ENCODE measurements at places on chromosomes 5 and 9.

DNA sequence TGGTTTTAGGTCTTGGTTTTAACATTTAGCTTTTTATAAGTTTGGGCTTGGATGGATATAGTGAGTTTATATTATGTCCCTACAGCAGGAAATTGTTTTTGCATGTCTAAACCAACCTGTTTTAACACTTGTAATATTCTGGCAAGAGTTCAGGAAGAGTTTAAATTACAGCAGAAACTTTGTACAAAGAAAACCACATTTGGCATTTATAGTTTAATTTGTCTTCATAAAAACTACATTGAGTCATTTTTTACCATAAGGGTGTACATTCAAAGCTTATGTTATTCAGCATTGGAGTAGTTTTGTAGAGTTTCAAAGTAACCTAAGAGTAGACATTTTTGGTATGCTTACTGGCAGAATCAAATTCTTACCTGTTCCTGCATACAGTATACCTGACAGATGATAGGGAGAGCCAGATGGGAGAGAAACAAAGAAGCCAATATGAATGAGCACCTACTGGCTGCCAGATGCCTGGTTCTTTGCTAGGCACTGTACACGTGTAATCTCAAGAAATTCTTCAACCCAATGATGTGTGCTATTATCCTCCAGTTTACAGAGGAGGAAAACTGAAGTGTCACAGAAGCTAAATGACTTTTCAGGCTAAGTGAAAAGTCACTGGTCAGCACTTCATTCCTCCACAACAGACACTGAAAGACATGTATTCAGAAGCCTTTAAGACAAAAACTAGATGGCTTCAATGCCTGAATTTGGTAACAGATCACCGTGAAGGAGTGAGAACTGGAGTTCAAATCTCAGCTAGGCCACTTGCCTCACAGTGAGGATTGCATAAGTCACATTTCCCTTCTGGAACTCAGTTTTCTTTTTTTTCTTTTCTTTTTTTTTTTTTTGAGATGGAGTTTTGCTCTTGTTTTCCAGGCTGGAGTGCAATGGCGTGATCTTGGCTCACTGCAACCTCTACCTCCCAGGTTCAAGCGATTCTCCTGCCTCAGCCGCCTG, 25.9 kb upstream of the ECM2 start:
- DNase-seq = no peak

DNA sequence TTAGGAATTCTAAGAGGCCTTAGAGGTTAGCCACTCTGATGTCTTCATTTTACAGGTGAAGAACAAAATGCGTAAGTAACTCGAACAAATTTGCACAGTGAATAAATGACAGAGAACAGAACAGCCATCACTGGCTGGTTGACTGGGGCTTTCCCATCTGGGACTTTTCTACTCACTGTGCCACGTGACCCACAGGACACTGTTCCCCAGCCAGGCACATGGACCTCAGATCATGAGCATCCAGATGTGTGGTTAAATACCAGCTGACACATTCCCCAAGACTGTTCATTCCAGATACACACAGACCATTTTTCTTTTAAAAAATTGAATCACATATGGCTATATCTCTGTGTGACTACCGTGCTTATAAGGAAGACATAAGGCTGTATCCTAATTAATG, 25.8 kb upstream of the MED10 start:
- DNase-seq = no peak

DNA sequence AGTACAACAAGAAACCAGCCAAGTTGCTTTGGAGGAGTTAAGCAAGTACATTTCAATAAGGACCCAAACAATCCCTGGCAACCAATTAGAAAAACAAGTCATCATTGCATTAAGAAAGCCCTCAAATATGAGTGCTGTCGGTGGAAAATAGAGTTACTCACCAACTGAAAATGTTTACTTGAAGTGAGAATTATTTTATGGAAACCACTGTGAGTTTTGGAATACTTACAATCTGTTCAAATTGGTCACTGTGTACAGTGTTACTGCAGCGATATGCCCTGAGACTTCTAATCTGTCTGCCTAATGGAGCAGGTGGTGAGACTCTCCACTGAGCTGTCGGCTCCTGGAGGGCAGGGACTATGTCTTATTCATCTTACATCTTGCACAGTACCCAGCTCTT, 1073.2 kb upstream of the DMAC1 start:
- no peak for DNase-seq

DNA sequence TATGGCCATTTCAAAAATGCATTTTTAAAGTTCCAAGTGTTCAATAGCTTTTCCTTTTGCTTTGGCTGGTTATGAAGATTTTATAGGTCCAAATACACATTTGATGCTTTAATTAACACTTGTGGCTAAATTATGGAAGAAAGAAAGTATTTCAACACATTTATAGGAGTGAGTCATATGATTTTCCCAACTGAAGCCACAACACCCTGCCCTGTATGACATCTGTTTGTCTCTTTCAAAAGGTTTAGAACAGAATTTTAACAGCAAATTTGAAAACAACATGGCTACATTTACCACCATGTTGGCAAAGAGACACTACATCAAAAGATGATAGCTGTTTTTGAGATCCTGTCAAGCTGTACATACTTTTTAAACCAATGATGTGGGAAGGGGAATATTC, 99.4 kb downstream of the TMEM174 start:
- DNase-seq = no peak

- no peak for DNase-seq
These were observed 746.7 kb upstream of the TYRP1 start for GRCh38 chr9:11946531-11946930.

DNA sequence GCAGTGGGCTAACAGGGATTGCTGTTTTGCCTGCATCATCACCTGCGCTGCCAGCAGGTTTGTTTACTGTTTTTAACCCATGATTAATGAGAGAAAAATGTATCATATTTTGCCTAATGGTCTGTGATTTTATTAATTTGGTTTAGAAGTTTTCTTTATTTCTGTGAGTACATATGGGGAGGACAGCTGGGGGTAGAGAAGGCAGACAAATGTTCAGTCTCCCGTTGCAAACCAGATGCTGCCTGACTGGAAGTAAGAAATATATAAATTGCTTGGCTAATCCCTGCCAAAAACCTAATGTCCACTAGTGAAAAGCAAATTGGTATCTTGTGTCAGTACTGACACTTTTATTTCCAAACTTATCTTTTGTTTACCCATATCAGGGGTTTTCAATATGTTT, 1766.1 kb upstream of the C9orf72 start:
- no peak for DNase-seq

DNA sequence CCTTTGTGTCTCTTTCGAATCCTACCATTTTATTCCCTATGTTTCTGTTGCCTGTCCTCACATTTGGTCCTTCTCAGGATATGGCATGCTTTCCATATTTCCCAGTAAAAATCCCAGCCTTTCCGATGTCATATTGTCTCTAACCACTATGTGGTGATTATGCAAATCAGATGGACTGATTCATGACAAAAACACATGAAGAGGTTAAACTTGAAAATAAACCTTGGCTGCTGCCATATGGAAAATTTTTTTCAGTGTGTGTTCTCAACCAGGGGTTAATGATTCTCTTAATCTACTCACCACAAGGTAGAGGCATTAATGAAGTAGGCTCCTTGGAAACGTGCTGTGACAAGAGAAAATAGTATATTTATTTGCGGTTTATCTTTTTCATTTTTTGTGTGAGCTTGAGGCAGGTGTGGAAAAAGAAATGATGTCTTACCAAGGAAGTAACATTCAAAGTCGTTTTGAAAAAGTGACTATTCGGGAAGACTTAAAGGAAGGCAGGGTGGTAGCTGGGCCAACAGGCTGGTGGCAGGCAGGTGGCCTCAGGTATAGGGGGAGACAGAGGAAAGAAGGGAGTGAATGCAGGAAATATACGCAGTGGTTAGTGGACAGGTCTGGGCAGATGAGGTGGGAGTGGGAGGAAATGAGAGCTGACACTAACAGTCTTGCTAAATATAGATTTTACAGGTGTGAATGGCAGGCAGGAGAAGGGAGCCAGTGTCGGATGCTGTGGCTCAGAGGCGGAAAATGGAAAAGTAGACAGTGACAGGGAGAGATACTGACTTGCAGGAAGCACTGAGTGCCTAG, 46.2 kb downstream of the DMRT2 start:
- DNase-seq = no peak

- DNase-seq = no peak
These were observed 1.6 kb downstream of the BASP1 start for GRCh38 chr5:17219006-17219422.

GRCh38 chr5:14588145-14588544, 6.6 kb downstream of the OTULINL start:
- DNase-seq = no peak

DNA sequence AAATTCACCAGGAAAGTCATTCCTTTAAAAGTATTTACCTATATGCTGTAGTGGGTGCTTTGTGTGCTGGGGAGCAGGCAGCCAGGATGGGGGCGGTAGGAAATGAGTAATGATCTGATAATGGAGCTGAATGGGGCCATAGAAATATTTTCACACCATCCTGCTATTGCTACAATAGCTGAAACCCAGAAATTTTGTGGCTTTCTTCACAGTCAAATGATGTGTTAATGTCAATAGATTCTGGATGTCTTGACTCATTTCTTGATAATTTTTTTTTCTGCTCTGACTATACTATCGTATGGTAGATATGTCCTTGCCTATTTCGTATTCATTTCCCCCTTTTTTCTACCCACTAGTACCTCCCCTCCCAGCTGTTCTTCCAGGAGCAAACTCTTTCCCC, 59.5 kb downstream of the RORB start:
- peak; percentile 56 for DNase-seq

DNA sequence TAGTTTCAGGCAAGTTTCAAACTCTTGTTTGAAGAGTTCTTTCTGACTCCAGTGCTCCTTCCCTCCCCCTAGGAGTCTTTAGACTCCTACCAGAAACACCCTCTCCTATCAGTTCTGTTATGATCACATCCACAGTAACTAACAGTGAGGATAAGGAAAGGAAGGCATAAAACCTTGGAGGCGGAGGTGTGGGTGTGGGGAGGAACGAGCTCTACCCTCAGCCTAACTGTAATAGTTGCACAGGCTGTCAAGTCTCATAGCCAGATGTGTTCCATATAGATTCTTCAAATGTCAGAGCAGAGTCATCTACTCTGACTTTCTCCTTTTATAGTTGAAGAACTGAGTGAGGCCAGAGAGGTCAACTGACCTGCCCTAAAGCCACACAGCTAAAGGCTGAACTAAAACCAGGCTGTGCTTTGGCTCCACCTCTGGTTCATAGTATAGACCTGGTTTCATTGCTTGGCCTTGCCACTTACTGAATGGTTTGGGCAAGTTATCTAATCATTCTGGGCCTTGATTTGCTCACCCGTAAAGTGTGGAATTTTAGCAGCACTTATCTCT, 34.4 kb upstream of the PIK3R1 start:
- DNase-seq = no peak

DNA sequence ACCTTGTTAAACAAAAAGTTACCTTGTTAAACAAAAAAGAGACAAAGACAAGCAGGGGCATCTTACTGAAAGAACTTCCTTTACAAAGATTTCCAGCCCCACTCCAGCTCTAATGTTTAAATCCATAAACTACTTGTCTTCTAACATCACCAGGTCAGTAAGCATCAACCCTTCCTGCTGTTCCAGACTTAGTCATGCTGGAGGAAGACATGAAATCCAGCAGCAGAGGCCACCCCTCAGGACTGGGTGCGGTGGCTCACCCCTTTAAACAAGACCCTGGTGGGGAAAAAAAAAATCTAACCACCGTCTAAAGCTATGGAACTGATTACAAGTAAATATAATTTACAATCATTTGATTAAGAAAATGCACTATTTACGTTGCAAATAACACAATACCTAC, 9.1 kb downstream of the PDCL start:
- DNase-seq = no peak

DNA sequence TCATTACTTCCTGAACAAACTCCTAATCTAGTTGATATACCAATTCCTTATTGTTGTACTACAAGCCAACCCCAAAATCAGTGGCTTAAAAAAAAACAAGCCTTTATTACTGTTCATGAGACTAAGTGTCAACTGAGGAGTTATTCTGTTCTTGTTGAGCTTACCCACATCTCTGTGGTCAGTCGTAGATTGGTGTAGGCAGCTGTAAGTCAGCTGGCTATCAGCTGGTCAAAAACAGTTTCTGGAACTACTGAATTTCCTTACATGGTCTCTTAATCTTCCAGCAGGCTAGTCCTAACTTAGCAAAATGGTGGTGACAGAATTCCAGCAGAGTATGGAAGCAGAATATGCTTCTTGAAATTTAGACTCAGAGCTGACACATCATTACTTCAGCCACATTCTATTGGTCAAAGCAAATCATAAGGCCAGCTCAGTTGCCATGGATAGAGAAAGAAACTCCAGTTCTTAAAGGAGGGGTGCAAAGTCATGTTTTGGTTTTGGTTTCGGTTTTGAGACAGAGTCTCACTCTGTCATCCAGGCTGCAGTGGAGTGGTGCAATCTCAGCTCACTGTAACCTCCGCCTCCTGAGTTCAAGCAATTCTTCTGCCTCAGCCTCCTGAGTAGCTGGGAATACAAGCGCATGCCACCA, 386.1 kb upstream of the MPDZ start:
- DNase-seq = no peak

DNA sequence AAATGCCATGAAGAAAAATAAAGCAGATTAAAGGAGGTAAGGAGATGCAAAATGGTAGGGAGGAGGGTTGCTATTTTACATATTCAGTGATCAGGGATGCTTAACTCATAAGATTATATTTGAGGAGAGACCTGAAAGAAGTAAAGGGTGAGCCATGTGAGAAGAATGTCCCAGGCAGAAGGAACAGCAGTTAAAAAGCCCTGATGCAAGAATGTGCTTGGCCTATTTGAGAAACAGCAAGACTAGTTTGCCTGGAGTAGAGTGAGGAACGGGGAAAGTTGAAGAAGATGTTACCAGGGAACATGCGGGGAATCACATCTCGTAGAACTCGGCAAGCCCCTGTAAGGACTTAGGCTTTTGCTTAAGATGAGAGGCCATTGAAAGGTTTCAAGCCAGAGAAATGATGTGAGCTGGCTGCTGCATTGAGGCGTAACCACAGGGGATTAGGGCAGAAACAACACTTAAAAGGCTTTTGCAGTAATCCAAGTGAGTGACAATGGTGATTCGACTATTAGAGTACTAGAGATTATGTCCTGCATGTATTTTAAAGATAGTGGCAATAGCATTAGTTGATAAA, 198.7 kb downstream of the VPS13A start:
- DNase-seq = no peak

- no peak for DNase-seq
These were observed 9.9 kb upstream of the GRHPR start for GRCh38 chr9:37412431-37413151.

DNA sequence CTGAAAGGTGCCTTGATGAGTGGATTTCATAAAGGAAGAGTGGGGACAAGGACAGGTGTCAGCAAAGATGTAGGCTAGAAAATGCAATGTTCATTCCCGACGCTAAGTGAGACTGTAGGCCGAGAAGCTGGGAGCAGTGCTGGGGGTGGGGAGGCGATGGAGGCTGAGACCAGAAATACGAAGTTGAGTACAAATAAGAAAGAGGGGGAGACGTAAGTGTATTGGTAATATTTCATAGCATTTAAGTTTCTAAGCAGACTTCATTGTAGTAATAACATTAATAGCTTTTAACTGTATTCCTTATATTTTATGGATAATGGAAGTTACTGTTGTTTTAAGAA, 11.0 kb downstream of the TRIP13 start:
- no peak for DNase-seq

Data from T-helper 2 cell treated with Interferon-gamma antibody and Interleukin-4, amounts not matched to agents 5 μg/mL and 100 μg/mL, for 36 hours (primary cell).